Right renal cortex interstitium (tissue), 3 donors: ENCODE measurements at places on chromosomes 3 and 15. TPM values are rescaled to one million over a fixed set of nuclear protein-coding genes. Genes with fewer than 3 reads are reported as not detected.

- no peak for DNase-seq
These were observed 58.3 kb upstream of the TRAK1 start for GRCh38 chr3:42032693-42033349.

DNA sequence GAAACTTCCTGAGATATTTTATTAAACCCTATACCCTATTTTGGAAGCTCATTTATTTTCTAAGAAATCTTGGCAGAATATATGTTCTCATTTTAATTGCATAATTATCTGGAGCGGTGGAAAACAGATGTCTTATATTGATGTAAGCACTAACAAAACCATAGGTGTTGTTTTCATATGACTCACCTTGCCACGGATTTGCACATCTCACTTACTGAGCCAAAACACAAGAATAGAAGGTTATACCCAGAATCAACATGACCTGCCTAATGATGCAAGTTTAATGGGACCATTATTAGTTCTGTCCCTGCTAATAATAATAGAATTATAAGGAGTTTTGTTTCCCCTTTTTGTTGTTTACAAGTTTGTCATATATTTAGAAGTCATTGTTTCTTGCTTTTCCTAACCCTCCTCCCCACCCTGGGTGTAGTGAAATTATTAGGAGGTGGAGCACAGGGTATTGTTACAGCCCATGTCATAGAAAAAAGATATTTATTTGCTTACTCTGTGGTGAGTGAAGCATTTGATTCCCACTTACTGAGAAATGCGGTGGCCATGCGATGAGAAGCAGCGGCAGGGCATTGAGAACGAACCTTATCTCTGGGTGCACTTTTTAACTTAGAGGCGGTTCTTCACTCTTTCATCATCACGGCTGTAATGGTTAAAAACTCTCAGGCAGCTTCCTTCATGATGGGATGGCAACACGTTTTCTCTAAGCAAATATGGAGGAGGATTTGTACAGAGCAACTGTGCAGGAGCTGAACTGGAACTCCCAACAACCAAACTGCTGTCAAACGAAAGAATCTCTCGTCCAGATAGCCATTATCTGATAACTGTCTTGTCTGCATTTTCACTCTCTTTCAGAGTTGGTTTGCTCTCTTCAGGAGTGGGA lies 521 bp downstream of the IL5RA start:
- DNase-seq = no peak

GRCh38 chr3:184778426-184779332 lies 33.3 kb upstream of the VPS8 start:
- DNase-seq = no peak

GRCh38 chr15:35697549-35698299 lies 151.8 kb upstream of the DPH6 start:
- no peak for DNase-seq

DNA sequence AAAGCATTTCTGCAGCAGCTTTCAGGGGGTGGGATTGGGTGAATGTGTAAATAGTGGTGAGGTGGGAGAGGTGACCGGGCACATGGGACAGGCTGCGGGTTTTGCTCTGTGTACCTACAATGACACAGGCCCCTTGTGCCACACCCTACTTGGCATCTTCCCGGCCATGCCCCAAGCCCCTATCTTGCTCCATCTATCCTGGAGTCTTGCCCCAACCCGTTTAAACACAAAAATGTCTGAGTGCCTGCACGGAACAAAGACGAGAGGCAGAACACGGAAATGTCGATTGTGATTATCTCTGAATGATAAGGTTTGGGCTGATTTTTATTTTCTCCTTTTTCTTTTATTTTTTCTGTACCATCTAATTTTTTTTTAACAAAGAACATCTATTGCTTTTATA lies 46.0 kb upstream of the SLC6A1 start:
- DNase-seq = no peak

- DNase-seq = no peak
These were observed at the start of gene SPINT1 for GRCh38 chr15:40843885-40844695. Gene SPINT1 (plus strand): TSS chr15:40844048. CDS start chr15:40844555, 507 bp downstream.

GRCh38 chr15:97729270-97729669 lies 231.2 kb upstream of the ARRDC4 start:
- DNase-seq = no peak

- DNase-seq = no peak
These were observed 309.4 kb downstream of the PLCL2 start for GRCh38 chr3:17194116-17194515.

GRCh38 chr15:60798821-60799220 lies 319.9 kb upstream of the ICE2 start:
- DNase-seq = no peak

GRCh38 chr3:177177749-177178221 lies 19.5 kb downstream of the TBL1XR1 start:
- DNase-seq = no peak

GRCh38 chr3:24503616-24504113 lies 9.0 kb upstream of the THRB start:
- DNase-seq = no peak

Gene BFSP2
- polyA plus RNA-seq = not detected

Gene TERC
- not detected for polyA plus RNA-seq

Gene GRK7
- polyA plus RNA-seq = 0.07 TPM

Gene OIP5
- polyA plus RNA-seq = 9.0 TPM

Gene COL6A5
- 0.04 TPM for polyA plus RNA-seq

DNA sequence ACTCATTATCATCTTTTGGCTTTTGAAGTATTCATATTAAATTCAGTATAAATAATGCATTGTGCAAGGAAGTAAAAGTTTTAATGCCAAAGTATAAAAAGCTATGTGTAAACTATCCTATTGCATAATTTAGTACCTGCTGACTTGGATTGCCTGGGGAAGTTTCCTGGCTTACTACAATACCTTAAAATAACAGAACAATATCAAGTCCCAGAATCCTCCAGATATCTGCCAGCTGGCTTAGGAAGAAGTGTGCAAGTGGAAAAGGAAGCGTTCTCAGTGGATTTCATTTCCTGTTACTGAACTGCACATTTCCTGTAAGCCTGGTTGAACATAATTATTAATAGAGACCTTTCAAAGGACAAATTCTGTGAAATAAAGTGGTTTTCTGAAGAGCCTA lies 236.7 kb downstream of the ADAMTSL3 start:
- DNase-seq = no peak

Gene PTX3
- polyA plus RNA-seq = 4.7 TPM

Gene LRRIQ4
- polyA plus RNA-seq = 0.18 TPM

Gene COMMD4
- 93.6 TPM for polyA plus RNA-seq
